Nucleus accumbens (tissue), 56 donors: ENCODE measurements at places on chromosomes 3 and 15.

DNA sequence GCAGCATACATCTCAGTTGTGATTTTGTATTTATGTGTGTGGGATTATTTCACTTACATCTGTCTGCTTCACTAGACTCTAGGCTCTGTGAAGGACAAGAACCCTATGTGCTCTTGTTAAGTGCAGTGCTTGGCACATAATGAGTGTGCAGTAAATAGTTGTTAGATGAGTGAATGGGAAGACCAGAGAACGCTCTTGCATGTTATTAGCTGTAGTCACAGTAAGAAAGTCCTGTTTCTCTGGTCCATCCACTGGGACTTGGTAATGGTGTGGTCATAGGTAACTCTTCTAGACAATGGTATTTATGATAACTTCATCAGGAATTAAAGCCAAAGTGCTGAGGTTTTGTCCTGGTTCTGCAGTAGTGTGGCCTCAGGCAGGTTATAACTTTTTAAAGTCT is 1.4 kb upstream of the AQP9 start:
- DNase-seq: no peak

- peak; percentile 10 for DNase-seq
Observed at GRCh38 chr3:34387826-34388564, 589.6 kb downstream of the PDCD6IP start.

GRCh38 chr15:77606142-77607034 is 26.3 kb downstream of the LINGO1 start:
- no peak for DNase-seq

DNA sequence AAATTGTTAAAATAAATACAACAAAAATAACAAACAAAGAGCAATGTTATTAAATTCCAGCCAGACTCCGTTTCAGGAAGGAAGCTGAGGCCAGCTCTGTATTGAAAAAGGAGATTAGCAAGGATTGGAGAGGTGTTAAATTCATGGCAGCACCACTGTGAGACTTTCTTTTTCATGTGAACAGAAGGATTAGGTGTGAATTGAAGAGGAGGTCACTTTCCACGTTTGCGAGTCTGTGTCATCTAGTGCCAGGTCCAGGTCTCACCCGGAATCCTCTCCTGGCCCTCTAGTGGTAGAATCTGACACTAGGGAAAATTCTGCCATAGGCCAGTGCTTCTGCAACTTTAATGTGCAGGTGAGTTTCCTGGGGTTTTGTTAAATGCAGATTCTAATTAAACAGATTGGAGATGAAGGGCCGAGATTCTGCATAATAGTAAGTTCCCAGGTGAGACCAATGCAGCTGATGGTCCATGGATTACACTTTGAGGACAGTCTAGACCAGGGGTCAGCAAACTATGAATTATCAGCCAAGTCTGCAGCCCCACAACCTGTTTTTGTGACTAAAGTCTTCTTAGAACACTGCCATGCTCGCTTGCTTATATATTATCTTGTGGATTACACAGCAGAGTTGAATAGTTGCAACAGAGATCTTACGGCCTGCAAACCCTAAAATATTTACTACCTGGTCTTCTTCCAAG is 9.2 kb upstream of the SLC6A1 start:
- DNase-seq: no peak

GRCh38 chr15:65208647-65209046 is 2.6 kb downstream of the CILP start:
- no peak for DNase-seq

DNA sequence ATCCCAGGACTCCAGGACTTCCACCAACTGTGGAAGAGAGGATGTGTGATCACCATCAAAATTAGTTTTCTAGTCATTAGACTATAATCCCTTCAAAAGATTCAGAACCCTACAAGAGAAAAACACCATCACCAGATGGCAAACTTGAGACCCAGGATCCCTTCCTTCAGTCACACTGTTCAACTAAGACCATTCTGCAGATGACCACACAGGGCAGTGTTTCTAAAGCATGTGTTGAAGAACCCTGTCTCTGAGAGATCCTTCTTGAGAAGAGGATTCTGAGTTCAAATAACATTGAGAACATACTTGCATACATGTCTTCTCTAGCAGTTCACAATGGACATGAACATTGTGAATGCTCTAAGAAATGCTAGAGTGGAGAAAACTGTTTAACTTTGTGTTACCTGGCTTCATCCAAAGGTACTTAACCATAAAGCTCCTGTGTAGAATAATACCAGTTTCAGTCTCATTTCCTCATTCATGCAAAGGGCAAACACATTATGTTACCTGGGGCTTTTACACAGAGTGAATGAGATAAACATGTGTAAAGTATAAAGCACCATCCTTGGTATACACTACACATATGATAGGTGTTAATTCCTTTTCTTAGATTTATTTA is 2.4 kb upstream of the ADGRG7 start:
- no peak for DNase-seq

DNA sequence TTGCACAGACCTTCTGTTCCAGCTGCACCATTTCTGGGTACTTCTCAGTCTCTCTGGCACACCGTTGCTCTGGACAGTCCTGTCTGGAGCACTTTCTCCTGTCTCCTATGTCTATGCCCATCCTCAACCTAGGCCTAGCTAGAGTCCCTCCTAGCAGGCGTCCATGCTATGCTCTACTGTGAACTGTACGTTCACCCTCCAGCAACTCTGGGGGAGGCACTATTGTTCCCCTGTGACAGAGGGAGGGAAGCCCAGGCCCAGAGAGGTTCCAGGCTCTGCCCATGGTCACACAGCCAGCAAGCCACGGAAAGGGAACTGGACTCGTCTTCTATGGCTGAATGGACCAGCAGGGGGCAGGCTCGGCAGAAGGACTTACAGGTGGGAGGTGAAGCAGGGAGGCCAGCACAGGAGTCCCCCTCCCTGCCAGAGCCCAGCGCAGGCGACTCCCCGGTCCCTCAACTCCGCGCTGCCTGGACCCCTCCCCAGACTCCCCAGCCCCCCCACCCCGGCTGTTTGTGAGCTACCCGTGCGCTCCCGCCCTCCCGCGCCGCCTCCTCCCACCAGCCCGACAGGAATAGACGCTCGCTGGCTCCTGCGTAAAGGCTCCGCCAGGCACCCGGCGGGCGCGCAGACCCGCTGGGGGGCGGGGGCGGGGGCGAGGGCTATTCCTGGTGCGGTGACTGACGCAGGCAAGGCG is 1.7 kb upstream of the LINGO1 start:
- peak; percentile 22 for DNase-seq

DNA sequence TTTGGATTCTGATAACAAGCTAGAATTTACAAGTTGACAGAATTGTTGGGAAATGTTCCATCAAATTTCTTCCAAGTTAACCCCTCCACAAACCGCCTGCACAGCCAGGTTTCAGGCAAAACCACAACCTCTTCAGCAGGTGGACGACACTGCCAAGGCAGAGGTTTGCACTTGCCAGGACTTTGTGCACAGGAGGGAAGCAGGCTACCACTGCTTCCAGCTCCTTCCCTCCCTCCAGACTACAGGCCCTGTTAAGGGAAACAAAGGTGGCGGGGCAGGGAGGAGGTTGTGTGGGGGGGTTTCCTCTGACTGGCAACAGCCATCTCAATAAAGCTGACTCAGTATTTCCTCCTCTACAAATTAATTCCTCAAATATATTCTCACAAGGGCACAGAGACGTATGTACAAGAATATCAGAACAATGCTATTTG is 42.2 kb downstream of the TBC1D2B start:
- DNase-seq: no peak

GRCh38 chr3:134823679-134824078 is 28.6 kb downstream of the EPHB1 start:
- DNase-seq: no peak

DNA sequence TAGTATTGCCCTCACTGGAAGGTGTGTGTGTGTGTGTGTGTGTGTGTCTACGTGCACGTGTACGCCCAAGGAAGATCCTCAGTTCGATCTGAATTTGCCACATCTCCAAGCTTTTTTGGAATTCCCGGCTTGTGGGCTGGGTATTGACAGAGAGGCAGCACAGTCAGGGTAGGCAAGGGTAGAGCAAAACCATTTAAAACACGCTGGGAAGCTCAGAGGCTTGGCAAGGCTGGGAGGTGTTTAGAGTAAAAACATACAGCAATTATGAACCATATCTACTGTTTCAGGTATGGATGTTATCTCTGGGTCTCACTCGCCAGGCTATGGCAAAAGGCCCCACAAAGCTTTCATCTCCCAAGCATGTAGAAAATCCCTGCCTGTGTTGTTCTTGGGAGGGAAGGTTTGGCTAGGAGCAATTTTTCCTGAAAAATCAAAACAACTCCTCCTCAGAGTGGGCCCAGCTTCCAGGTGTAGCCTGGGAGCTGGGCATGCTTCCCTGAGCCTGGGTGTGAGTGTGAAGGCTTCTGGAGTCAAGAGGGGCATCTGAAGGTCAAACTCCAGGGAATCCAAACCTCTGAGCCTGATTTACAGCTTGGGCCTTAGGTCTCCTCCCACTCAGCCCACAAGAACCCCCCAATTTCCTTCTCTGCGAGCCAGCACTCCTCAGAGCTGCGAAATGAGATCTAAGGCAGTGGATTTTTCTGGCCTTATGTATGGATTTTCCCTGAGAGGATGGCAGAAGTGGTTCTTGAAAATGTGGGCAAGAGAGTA is 244.8 kb upstream of the TPRG1 start:
- no peak for DNase-seq

- peak; percentile 92 for DNase-seq
Observed at GRCh38 chr3:126180477-126181397, at the start of gene ALDH1L1. ALDH1L1 (minus strand) TSS chr3:126180586; CDS start chr3:126160979, 19,607 bp downstream.

GRCh38 chr3:179961703-179962078 is 75.0 kb downstream of the PEX5L start:
- no peak for DNase-seq

DNA sequence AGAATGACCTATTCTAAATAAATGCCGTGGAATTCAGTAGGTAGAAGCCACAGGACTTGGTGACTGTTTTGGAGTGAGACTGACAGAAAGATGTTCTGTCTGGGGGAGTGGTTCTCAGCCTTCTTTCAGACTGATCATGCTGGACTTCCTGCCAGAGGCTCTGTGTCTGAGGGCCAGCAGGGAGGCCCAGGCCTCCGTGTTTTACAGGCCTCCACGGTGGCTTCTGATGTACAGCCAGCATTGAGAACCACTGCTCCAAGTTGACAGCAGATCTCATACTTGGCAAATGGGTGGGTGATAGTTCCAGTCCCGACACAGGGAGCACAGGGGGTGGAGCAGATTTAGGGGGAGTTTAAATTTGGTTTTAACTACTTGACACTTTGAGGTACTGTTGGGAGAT is 6.7 kb upstream of the PIGZ start:
- no peak for DNase-seq

DNA sequence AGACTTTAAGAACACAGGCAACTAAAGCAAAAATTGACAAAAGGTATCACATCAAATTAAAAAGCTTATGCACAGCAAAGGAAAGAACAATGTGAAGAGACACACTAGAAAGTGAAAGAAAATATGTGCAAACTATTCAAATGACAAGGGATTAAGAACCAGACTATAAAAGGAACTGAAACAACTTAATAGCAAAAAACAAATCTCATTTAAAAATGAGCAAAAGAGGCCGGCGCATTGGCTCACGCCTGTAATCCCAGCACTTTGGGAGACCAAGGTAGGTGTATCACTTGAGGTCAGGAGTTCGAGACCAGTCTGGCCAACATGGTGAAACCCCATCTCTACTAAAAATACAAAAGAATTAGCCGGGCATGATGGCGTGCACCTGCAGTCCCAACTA is 14.4 kb downstream of the NGLY1 start:
- no peak for DNase-seq

DNA sequence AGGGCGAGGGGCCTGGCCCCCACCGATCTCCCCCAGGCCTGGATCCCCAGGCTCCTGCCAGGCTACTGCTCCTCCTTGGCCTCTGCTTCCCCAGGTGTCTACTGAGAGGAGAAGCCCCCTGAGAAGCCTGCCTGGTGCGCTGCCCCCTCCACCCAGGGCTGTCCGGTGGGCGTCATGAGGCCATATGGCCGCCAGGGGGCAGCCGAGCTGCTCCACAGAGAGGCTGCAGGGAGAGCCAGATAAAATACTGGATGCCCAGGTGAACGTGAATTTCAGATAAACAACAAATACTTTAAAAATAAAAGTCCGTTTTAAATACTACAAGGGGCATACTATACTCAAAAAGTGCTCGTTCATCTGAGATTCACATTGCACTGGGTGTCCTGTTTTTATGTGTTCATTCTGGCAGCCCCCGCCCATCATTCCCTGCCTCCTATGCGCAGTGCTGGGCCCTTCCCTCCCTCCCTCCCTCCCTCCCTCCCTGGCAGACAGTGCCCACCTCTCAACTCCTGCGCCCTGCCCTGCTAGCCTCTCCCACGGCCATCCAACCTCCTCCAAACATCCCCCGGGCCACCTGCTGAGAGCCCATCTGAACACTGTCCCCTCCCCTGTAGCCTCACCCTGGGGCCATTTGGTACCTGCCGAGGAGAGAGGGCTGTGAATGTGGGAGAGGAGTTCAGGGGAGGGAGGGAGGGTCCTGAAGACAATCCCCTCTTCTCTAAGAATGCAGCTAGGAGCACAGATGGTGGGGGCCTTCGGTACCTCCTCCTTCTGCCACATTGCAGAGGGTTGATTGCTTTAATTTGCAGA is 29.6 kb downstream of the PSTPIP1 start:
- peak; percentile 78 for DNase-seq

DNA sequence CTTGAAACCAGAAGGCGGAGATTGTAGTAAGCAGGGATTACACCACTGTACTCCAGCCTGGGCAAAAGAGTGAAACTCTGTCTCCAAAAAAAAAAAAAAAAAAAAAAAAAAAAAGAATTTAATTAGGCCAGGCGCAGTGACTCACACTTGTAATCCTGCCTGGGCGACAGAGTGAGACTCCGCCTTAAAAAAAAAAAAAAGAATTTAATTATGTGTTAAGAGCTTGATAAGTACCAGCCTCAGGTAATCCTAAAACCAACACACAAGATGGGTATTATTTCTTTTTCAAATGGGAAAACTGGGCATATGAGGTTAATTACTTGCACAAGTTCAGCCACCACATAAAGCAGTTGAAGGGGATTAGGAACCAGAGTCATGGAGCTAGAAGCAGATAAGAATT is 49.0 kb downstream of the PBRM1 start:
- DNase-seq: no peak

DNA sequence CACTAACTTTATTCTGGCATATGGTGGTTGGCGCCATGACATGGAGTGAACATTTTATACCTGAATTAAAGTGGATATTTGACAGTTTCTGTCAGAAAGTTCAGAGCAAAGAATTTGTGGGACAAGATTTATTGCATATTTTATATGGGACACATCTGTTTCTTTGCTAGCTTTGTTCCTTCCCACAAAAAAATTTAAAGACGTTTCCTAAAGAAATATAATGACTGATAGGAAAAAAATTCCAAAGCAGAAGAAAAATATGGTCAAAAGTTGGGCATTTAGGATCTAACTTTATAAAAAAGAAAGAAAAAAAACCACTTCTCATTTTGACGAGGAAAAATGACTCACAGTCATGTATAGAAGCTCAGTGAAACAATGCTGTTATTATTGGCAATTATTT is 101.6 kb downstream of the GREM1 start:
- no peak for DNase-seq

DNA sequence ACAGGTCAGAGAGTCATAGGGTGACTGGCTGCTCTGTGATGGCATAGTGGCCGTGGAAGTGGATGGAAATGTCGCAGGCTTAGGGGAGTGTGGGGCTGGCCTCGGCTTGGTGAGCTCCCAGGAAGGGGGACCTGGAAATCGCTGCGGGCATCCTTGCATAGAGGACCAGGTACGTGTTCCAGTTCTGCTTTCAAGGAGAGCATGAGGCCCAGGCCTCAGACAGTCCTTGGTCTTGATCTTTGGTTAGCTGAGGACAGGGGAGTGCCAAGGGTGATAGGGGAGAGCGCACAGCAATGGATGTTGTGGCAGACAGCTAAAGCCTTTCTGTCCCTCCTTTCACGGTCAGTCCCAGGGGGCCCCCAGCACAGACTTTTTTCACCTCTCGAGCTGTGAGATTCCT is 110.5 kb downstream of the SNRPN start:
- no peak for DNase-seq

- DNase-seq: no peak
Observed at GRCh38 chr3:187447737-187448136, 79.6 kb downstream of the RTP4 start.
